GM23338 (cell line): ENCODE measurements at places on chromosomes 5 and 9.

GRCh38 chr5:113336975-113337374, 97.8 kb downstream of the TSSK1B start:
- peak; percentile 77 for DNase-seq

GRCh38 chr5:81544351-81545018, 150.6 kb upstream of the ACOT12 start:
- no peak for DNase-seq

- no peak for DNase-seq
Measured at GRCh38 chr9:91302831-91303230, 58.9 kb downstream of the AUH start.

- DNase-seq: no peak
Measured at GRCh38 chr5:87829217-87829551, 416.5 kb upstream of the CCNH start.

DNA sequence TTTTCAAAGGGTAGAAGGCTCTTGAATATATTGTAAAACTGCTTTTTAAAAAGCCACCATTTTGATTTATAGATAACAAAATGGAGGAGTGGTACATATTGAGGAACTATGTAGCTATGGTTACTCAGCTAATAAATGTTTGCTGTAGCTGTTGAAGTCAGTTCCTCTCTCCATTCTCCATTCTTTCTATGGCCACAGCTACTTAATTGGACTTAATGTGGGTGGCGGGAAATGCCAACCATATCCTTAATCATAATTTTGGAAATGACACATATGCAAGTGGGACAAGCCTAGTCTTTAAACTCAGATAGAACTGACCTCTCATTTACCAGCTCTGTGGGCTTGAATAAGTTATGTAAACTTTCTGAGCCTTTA, 10.6 kb downstream of the CDKN2A start:
- no peak for DNase-seq

DNA sequence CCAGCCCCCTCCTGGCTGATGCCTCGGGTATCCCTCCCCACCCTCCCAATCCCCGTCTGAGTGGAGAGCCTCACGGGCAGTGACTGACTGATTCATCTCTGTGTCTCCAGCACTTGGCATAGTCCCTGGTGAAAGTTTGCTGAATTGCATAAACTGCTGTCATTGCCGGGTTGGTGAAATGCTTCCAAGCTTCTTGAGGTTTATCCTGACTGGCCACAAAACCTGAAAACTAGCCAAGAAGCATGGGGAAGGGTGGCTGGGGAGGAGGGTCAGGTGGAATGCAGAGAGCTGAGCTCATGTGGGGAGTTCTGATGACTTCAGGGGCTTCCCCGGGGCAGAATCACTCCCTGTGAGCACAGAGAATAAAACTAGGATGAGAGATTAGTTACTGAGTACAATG, 56.9 kb upstream of the GGTA1 start:
- no peak for DNase-seq

DNA sequence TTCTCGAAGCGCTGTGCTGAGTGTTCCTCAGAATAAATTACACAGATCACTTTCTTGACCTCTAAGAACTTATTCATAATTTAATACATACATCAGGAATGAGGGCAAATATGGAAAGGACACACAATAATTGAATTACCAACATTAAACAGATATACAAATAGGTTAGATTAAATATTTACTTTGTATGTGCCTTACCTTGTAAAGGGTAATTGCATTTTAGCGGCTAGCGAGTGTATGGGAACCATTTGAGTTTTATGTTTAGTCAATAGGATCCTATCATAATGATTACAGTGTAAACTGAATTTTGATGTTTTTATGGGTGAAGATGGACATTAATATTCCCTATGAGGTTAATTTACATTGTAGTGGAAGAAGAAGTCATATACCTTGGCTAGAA, 1187.1 kb upstream of the WWC1 start:
- no peak for DNase-seq

DNA sequence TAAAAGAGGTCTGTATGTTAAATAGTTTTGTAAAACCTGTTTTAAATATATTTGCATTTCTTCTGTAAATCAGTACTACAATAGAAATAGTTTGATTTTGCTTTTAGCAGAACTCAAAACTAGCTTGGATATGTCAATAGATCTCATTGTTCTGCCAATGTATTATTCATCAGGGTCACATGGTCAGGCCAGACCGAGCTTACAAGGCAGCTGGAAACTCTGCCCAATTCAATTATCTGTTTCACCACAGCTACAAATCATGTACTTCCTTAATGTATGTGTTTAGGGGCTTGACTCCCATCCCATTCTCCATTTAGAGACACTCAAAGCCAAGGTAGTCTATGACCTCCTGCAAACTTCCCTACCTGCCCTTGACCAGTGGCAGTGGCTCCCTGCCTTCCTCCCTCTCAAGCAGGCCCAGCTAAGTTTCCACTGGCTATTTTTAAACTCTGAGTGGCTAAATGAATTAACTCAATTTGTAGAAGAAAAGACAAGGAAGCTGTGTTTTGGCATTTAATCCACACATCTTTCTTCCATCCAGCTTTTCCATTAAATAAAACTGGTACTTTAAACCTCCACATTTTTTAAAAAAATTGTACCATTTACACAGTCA, 46.4 kb upstream of the SELENOP start:
- DNase-seq: peak; percentile 9

- no peak for DNase-seq
Measured at GRCh38 chr5:135718151-135718550, 116.3 kb upstream of the SLC25A48 start.

DNA sequence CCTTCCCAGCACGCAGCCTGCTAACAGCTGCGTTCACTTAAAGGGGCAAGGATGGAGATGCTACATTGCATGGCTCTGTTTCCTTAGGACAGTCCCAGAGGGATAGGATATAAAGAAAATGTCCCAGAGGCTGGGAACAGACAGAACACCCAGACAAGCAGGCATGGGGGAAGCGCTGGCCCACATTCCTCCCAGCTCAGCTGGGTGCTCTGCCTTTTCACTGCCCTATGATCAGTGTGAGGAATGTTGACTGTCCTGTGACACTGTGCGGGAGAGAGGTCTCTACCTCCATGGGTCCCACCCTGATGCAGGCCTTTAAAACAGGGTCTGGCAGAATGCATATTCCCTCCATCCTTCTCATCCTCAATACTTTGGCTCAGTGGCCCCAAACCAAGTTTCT, 459.4 kb upstream of the DMAC1 start:
- peak; percentile 15 for DNase-seq

- DNase-seq: peak; percentile 8
Measured at GRCh38 chr9:86706391-86706790, 240.9 kb downstream of the GAS1 start.
